T follicular helper cell (primary cell): ENCODE measurements at places on chromosomes 11 and 22.

DNA sequence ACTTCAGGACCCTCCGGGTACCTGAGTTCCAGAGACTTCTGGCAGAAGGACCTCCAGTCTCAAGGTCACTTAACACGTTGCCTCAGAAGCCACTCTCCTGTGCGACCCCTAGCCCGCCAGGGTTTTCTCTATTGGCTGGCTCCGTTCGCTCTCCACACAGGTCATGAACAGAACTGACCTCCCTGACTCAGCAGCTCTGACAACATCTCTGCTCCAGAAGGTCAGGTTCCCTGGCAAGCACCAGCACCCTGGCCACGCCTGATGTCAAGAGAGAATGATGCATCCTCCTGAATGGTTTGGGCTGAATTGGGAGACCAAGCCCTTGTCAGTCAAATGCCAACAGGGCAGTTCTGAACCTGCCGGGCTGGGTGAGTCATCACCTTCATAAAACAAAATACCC lies 84.3 kb upstream of the TMEM45B start:
- no peak for DNase-seq

DNA sequence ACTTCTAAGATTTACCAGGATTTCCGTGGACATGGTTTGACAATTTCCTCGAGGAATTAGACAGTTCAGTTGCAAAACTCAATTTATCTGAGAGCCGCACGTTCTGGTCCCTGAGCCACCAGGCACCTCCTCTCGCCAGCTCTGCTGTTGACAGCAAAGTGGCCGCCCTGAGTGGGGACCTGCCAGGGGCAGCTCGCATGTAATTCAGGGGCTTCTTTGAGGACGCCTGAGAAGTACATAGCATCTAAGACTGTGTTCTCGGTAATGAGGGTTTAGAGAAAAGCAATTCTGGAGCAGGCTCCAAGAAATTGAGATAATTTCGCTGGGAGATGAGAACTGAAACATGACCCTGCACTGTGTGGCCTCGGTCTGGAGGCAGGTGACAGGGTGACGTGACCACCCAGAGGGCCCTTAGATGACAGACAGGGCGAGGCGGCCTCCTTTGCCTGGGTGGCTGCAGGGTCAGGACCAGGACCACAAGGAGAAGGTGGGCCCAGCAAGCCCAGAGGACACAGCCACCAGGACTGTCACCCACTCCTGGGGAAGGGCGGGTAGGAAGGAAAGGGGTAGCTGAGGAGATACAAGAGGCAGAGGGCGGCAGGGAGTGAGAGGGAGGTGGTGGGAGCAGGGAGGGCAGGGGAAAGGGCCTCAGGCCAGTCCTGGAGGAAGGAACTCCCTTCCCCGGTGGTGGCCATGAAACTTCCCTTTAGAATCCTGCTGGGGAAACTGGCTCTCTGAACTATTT lies 55.0 kb downstream of the RTL6 start:
- no peak for DNase-seq

DNA sequence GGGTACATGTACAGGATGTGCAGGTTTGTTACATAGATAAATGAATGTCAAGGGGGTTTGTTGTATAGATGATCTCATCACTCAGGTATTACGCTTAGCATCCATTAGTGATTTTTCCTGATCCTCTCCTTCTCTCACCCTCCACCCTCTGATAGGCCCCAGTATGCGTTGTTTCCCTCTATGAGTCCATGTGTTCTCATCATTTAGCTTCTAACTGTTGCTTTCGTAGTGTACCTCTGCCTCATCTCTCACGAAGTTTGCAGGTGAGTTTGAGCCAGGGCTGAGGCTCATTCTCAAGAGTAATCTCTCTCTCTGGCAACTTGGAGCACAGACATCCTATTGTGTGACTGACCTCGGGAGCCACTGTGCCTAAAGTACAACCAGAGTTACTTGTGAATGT lies 4.7 kb upstream of the HBE1 start:
- no peak for DNase-seq

- DNase-seq, result peak; percentile 16
These were observed 801 bp downstream of the SESN3 start for GRCh38 chr11:95229993-95230809.

DNA sequence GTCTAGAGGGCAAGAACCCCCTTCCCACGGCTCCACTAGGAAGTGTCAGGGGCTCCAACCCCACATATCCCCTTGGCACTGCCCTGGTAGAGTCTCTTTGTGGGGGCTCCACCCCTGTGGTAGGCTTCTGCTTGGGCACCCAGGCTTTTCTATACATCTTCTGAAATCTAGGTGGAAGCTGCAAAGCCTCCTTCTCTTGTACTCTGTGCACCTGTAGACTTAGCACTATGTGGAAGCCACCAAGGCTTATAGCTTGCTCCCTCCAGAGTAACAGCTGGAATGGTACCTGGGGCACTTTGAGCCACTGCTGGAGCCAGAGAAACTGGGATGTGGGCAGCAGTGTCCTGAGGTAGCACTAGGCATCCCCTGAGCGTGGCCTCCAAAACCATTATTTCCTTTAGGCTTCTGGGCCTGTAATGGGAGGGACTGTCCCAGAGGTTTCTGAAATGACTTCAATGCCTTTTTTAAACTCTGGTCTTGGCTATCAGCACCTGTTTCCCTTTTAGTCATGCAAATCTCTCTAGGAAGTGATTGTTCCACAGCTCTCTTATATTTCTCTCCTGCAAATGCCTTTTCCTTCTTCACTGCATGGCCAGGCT lies 68.4 kb downstream of the TRAF6 start:
- DNase-seq, result no peak

DNA sequence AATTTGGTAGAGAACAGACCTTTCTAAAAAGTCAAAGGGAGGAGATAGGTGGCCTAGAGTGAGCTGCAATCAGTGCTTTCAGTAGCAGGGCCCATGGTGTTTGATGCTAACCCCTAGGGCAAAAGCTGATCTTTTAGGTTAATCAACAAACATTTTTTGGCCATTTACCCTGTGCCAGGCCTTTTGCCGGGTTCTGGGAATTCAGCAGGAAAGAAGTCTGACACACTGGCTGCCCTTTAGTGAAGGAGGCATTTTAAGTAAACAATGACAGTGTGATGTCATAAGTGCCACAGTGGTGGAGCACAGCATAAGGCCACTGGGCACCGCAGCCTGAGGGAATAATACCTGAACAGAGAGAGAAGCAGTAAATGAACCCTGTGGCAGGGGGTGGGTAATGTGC lies 29.0 kb downstream of the C22orf31 start:
- DNase-seq, result no peak

- DNase-seq, result no peak
These were observed 2.5 kb downstream of the RASSF7 start for GRCh38 chr11:563066-563811.

DNA sequence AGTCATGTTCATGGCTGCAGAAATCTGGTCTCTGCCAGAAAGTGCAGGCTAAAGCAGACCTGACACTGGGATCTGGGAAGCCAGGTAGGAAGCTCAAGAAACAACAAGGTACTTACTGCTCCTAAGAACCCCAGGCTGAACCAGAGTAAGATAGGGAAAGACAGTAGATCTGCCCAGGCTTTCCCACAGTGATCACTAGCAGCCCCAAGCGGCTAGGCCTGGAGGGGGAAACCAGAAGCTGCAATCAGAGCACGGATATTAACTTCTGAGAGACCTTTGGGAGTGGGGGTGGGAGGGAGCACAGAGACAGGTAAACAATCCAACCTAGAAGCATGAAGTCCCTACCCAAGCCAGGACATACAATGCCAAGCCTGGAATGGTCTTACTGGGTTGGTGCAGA lies 135.2 kb upstream of the C11orf58 start:
- DNase-seq, result no peak

- DNase-seq, result no peak
These were observed 6.2 kb downstream of the SC5D start for GRCh38 chr11:121298774-121299173.

DNA sequence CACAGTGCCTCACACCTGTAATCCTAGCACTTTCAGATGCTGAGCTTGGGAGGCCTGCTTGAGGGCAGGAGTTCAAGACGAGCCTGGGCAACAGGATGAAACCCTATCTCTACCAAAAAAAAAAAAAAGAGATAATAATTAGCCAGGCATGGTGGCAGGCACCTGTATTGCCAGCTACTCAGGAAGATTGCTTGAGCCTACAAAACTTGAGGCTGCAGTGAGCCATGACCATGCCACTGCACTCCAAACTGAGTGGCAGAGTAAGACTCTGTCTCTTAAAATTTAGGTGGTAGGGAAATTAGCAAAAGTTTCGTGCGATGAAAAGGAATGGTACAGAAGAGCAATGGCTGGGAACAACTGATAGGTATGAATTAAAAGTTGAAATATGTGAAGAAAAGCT lies 18.0 kb downstream of the ST13 start:
- no peak for DNase-seq

DNA sequence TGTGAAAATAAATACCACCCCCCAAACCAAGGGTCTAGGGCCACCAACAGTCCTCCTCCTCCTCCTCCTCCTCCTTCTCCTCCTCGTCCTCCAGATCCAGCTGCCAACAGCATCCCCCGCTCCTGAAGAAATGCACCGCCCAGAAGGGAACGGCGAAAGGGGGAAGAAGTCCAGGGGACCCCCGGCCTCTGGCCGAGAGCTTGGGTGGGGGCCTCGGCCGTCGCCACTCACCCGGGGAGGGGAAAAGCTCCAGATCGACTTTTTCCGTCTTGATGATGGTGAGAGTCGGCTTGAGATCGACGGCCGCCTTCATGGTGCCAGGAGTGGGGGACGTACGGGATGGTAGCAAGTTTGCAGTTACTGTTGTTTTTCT lies 65.7 kb downstream of the ETS1 start:
- no peak for DNase-seq

GRCh38 chr11:100735949-100736675 lies 49.0 kb downstream of the ARHGAP42 start:
- no peak for DNase-seq

GRCh38 chr11:126080161-126080941 lies 17.7 kb upstream of the CDON start:
- DNase-seq, result no peak

- no peak for DNase-seq
These were observed 63.8 kb downstream of the RBX1 start for GRCh38 chr22:41015003-41015402.

DNA sequence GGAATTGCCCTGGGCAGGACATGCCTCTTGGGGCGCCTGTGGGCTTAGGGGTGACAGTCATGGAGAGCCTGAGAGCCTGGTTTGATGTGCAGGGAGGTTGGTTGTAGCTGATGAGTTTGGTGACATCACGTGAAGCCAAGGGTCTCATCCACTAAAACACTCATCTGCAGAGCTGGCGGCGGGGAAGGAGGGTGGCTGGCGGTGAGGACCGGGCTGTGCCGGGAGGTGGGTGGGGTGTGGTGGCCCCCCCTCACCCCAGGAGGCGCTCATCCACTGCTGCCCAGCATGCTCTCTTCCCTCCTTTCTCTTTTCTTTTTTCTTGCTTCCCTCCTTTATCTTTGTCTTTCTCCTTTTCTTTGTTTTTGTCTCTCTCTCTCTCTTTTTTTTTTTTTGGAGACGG lies 49.0 kb downstream of the GRAMD4 start:
- no peak for DNase-seq

GRCh38 chr22:39414377-39414776 lies 14.8 kb downstream of the TAB1 start:
- DNase-seq, result no peak

GRCh38 chr22:38465673-38466490 lies 2.0 kb upstream of the KDELR3 start:
- DNase-seq, result no peak

DNA sequence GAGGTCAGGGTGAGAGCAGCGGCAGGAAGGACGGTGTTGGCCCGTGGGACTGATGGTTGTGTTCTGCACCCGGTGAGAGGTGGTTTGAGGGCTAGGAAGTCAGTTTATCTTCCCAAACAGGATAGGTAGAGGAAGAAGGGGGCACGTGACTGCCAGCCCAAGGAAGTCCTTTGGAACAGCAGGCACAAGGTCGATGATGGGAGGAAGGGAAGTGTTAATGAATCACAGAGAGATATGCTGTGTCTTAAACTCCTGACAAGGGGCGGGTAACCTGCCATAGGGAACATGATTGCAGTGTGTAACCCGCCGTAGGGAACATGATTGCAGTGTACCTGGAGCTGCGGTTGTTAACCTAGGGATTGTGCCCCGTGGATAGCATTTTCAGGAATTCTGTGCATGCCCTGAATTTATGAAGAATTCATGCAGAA lies 49.0 kb downstream of the PRR5L start:
- no peak for DNase-seq

DNA sequence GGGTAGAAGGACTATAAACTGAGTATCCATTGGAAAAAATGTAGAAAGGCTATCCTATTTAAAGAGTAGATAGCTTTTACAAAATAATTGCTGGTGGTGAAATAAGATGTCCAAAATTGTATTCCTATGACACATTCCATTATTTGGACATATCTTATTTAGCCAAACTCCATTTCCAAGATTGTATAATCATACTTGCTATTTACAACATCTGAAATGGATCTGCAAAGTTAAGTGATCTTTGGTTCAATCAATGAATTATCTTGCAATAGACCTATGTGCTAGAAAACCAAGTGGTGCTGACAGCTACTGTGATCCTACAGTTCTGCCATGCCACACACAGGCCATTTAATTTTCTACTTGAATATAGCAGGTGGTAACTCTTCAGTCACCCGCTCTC lies 11.0 kb upstream of the BLID start:
- no peak for DNase-seq

GRCh38 chr11:1237128-1237580 lies 14.3 kb downstream of the MUC5B start:
- DNase-seq, result no peak

DNA sequence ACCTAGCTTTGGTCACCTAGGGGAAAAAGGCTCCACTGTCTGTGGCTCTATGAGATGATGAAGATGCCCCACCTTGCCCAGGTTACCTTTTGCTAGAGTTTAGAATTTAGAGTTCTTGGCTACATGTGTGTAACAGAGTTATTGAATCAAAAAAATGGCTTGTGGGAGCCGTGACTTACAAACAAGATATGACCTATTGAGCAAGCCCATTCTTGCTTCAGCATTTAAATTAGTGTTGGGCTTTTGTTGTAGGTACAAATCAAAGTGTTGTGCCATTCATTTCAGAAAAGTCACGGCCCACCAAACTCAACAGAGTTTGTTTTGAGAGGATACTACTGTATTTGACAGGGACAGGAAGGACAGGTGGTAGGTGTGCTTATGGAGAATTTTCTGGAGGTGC lies 768.8 kb downstream of the NTM start:
- no peak for DNase-seq

DNA sequence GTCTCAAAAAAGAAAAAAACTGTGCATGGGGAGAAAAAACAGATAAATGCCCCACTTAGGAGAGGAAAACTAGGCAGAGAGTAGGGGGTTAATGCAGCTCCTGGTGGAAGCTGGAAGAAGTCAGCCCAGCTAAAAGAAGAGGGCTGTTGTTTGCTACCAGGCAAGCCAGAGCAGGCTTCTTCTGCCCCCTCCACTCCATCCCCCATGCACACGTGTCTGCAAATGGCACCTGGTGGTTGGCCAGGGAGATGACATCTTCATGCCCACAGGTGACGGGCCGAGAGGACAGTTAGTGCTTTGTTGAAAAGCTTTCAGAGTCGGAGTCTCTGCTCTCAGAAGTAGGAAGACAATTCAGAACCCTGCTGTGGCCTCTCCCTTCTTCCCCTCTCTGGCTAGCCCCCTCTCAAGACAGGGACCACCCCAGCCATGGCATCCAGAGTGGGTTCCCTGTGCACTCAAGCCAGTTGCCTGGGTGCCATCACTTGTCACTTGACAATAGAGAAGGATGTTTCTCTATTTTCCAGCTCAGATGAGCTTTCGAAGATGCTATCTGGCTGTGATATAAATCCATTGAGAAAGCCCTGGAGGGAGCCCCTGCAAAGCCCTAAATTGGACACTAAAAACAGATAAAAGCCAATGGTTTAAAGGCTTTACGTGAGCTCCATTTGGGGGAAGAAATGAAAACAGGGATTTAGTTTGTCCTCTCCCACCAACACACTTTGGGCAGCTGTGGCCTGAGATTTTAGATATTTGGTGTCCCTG lies 142.0 kb downstream of the TRIM29 start:
- DNase-seq, result no peak

GRCh38 chr22:17486313-17486712 lies 77.0 kb upstream of the SLC25A18 start:
- no peak for DNase-seq
